Spleen (tissue), 13 donors: ENCODE measurements at places on chromosomes 13 and 19.
A peak's percentile ranks its signal among the peaks of the same experiment; 100 is the strongest.

DNA sequence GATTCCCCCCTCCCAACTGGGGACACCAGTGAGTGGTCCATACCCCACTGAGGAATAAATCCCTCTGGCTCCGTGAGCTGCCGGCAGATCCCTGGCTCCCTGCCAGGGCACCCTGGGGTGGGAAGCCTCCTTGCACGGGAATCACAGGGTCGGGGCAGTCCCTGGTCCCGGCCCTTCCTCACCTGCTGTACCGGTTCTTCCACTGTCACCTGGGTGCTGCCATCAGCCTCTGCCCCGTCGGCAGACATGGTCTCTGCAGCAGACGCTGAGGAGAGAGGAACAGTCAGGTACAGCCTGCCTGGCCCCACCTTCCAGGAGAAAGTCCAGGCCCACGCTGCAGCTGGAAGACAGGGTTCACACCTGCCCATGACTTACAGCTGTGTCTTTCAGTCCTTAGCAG, 6.3 kb downstream of the PLIN3 start:
- DNase-seq, result no peak

DNA sequence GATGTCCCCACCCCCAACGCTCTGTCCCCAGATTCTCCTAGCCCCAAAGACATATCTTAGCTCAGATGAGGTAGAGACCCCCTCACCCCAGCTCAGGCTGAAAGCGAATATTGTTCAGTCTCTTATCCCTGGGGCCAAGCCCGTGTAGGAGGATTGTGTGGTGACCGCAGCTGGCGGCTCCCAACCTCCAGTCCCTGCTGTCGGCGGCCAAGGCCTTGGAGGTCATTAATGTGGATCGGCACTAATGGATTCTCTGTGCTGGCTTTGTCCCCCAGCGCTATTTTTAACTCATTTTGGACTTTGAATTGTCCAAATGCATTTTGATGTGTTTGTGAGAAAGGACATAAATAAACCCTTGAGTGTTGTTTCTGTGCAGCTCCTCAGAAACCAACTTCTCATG, 124.2 kb downstream of the UQCRFS1 start:
- no peak for DNase-seq

DNA sequence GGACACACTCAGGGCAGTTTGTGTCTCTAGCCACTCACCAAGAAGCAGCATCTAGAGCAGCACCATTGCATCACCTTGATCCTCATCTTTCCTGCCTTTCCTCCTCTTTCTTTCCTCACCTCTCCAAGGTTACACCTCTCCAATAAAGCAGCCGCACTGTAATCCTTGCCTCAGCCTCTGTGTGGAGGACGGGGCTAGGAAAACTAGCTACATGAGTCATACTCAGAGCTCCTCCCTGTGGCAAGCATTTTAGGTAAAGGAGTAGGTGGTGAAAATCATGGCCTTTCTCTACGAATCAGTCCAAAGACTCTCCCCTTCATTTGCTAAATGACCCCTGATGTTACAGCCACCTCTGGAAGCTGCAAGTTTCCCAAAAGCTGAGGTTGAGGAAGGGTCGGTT, 108.9 kb downstream of the DNAJC15 start:
- no peak for DNase-seq

DNA sequence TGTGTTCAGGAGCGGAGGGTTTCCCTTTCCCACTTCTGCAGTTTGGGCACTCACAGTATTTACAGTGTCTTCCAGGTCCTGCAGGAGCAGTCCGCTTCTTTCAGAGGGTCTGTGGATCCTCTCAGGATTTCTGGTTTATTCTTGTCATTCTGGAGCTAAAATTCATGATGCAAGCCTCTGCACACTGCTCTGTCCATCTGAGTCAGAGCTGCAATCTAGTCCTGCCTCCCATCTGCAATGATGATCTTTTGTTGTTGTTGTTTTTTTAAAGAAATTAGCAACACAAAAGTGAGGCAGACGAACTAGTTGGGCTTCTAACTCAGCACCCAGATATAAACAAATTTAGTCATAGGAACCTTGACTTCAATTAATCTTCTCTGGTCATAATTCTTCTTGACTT, 86.5 kb downstream of the DLEU7 start:
- DNase-seq, result no peak

DNA sequence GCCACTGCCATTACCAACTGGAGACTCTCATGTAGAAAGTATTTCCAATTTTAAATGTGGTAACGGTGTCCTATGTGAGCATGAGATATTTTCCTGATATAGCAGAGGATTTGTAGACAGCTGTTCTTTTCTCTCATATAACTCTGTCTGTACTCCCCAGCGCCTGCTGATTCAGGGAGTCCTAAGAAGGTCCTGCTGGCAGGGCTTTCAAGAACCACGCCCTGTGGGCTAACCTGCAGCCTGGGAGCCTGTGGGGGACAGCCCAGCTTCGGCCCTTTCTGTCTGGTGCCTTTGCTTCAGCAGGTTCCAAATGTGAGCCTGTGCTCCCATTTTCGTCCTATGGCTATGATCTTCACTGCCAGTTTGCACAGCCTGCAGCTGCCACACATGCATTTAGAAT, 316.8 kb downstream of the ATP8A2 start:
- no peak for DNase-seq

GRCh38 chr19:1503089-1503924, 9.5 kb downstream of the ADAMTSL5 start:
- DNase-seq, result no peak

DNA sequence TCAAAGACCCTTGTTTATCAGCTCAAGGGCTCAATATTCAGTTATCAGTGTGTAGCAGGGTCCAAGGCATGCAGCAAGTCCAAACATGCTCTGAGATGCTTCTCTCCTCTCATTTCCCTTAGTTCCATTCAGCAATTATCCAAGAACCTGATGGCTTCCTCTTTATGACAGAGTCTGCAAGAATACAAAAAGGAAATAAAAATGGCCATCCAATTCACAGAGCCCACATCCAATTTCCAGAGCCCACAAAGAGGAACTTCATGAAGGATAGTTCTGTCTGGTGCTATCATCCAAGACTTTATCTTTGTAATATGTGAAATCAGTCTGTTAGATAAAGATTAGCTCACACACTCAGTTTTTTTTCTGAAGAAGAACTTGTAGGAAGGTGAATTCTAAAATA, 217.2 kb downstream of the LACC1 start:
- no peak for DNase-seq

GRCh38 chr13:113845723-113846635, 17.9 kb downstream of the GAS6 start:
- peak; percentile 73 for DNase-seq

DNA sequence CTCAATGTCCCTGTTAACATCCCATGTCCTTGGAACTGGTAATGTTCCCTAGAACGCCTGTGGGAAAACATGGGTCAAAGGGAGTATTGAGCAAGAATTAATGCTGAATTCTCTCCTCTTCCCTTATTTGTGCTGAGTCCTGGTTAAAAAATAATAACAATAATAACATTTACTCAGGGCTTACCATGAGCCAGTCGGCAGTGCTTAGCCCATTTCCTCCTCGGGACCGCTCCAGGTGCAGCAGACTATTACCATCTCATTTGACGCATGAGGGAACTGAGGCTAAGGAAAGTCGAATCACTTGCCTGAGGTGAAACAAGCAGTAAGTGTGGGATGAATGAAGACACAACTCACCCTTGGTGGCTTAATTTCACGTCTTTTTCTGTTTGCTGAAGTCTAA, 33.6 kb upstream of the SLC15A1 start:
- DNase-seq, result no peak

- DNase-seq, result no peak
Measured at GRCh38 chr13:112103961-112104880, 37.3 kb downstream of the SOX1 start.

DNA sequence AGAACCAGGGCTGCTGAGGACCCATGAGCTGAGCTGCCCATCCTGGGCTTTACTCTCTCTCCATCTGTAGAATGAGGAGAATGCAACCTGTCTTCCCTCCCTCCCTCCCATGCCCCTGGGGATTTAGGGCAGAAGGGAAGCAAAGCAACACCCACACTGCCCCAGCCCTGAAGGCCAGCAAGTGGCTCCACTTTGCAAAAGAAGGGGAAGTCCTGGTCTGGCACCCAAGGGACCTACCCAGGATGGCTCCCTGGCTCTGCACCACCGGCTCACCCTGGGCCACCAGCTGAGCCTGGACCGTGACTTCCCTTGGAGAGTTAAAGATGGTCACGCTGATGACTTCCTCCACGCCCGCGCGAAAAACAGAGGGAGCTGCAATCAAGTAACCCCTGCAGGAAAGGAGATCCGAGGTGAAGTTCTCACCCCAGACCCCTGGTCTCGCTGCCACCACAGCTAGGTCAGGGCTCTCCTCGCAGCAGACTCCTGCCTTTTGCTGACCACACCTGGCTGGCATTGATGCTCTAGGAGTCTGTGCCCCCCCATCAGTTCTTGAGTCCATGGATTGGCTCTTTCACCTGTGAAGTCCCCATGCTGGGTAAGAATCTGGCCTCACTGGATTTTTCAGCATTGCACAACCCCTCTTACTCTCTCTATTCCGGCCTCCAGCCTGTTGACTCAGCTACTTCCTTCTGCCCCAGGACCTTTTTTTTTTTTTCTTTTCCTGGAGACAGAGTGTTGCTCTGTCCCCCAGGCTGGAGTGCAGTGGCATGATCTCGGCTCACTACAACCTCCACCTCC, 4.6 kb downstream of the CPAMD8 start:
- DNase-seq, result no peak

- no peak for DNase-seq
Measured at GRCh38 chr13:77521194-77521593, 14.3 kb upstream of the SCEL start.

DNA sequence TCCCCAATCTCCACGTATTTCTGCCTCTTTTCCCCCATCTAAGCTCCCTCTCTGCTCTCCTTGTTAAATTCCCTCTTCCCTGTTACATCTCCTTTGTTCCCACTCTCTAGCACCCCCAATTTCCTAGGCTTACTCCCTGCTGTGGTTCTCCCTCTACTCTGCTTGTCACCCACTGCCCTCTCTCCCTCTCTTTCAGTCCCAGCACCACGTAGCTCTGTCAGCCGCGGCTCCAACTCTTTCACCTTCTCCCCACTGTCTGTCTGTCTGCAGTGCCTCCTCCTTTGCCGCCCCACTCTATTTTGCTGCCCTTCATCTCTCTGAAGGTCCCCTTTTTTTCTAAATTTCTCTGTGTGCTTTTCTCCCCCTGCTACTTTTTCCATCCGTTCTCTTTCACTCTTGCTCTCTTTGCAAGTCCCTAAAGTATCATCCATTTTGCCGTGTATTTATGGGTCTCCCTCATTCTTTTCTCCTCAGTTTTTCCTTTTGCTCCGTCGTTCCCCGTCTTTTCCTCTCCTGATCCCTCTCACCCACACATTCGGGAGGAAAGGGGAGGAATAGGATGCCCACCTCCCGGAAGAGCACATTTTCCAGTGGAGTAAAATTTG, 937 bp downstream of the ZNF841 start:
- DNase-seq, result no peak

GRCh38 chr19:46380690-46381089, 32.7 kb downstream of the CCDC8 start:
- no peak for DNase-seq
